ENCODE measurements at places on chromosomes 11 and 22.
A peak's percentile ranks its signal among the peaks of the same experiment; 100 is the strongest.

GRCh38 chr11:72413914-72414628 lies 20.3 kb downstream of the CLPB start:
- DNase-seq: peak; percentile 81

- DNase-seq: no peak
Measured at GRCh38 chr11:10327254-10327653, 22.4 kb downstream of the ADM start.

DNA sequence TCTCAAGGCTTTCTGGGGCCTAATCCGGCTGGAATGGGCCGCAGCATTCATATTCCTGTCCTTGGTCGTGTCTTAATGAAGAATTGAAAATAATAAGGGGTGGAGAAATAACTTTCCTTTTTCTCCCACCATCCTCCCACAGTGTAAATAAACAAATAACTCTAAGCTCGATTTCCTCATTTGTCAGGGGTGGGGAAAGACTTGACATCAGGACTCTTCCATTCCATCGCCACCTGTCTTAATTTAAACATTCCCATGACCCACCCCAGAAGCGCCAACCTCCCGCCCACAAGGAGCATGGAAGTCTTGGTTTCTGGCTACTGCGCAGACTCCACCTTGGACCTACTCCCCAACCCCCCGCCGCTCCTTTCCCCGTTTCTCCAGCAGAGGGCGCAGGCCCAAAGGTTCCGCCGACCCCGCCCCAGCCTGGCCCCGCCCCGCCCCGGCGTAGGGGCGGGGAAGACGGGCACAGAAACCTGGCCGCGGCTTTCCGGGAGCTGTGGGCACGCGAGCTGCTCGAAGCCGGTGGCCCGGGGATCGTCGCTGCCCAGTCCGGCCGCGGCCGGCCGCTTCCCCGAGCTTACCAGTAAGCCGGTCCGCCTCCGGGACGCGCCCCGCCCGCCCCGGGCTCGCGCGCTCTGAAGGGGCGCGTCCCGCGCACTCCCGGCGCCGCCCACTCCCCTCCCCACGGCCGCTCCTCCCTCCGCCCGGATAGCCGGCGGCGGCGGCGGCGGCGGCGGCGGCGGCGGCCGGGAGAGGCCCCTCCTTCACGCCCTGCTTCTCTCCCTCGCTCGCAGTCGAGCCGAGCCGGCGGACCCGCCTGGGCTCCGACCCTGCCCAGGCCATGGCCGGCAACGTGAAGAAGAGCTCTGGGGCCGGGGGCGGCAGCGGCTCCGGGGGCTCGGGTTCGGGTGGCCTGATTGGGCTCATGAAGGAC lies at the start of gene CBL:
TSS of gene CBL (plus strand) at position 766 of the 937 bp plus-strand sequence. CDS start at position 845, 79 bp downstream.
- peak; percentile 89 for DNase-seq

DNA sequence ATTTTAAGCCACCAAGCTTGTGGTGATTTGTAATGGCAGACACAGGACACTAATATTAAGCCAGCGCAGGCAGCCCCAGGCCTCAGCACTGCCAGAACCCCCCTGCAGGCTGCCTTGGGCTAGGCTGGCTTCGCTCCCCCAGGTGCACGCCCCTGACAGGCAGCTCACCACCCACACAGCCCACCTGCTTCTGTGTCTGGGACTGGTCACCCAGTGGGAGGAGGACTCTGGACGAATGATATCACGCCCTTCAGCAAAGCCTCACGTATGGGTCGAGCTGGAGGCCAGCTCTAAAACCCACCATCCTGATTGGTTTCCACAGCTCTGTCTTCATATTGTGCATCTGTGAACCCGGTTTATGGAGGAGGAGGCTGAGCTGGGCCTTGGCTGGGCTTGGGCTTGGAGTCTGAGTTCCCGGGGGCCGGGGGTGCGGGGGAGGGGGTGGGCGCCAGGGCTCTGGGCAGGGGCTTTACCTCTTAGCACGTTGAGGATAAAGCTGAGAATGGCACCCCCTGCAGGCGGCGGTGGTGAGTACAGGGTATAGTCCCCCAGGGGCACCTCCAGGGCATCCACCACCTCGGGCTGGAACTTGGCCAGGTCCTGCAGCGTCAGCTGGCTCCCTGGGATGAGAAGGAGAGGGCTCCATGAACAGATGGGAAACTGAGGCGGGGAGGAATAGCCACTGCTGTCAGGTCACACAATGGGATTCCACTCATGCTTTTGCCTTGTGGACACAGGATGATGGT lies 13.8 kb downstream of the GGT5 start:
- peak; percentile 40 for DNase-seq

- no peak for DNase-seq
Measured at GRCh38 chr11:68546555-68546954, 86.0 kb downstream of the PPP6R3 start.

- no peak for DNase-seq
Measured at GRCh38 chr11:19392847-19393518, 152.2 kb upstream of the E2F8 start.

GRCh38 chr11:112294688-112295340 lies 34.2 kb upstream of the PLET1 start:
- no peak for DNase-seq

GRCh38 chr11:28679795-28680468 lies 571.7 kb downstream of the METTL15 start:
- DNase-seq: no peak

- DNase-seq: no peak
Measured at GRCh38 chr22:22698263-22698750, 53.9 kb downstream of the GGTLC2 start.

GRCh38 chr11:93005239-93005638 lies 35.8 kb downstream of the MTNR1B start:
- DNase-seq: no peak

DNA sequence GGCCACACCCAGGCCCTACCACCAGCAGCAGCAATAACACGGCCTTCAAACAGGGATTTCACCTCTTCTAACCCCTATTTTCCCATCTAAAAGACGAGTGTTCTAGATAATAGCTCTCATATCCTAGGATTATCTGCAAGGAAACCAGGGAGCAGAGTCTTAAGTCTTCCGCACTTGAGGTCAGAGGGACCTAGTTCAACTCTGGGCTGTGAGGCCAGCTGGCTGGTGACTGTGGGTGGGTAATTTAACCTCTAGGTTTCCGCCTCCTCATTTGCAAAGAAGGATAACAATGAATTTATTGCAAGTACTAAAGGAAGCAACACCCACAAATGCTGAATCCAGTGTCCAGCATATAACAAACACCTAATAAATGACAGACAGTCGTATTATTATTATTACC lies 70.1 kb downstream of the LARGE1 start:
- no peak for DNase-seq

GRCh38 chr11:67494371-67495233 lies 10.6 kb downstream of the PITPNM1 start:
- no peak for DNase-seq

DNA sequence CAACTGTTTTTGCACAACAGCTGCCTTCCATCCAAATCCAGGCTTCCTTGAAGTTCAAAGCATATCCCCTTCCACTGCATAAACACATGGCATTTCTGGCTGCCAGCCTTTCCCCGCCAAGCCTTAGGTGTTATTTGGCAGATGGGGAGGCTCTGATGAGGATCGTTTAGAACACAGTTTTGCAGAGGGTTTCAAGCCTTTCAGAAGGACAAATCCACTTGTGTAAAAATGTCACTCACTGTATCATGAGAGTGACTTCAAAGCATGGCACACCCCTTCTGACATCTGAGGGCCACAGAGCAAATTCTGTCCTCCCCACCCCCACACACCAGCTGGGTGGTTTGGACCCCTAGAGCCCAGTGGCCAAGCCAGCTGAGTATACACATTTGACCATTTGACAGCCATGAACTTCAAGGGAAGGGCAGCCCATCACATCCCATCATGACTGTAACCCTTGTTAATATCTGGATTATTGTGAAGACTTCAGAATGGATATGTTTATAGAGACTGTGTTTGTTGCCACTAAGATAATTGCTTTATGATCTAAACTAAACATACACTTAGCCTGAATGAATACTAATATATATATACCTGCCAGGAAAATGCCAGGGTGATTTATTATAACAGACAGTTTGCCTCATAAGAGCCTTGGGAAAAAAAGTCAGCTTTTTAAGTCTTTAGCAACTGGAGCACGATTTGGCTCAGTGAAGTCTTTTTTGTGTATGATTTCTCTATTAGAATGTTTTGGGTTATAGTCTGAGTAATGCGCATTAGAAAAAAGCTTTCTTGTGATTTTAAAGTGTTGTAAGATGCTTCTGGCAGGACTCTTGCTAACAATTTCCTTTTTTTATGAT lies 31.9 kb downstream of the FBLN1 start:
- DNase-seq: no peak

GRCh38 chr11:79458709-79459108 lies 17.9 kb upstream of the TENM4 start:
- DNase-seq: peak; percentile 76

GRCh38 chr22:24432059-24432853 lies 4.9 kb downstream of the ADORA2A start:
- no peak for DNase-seq

DNA sequence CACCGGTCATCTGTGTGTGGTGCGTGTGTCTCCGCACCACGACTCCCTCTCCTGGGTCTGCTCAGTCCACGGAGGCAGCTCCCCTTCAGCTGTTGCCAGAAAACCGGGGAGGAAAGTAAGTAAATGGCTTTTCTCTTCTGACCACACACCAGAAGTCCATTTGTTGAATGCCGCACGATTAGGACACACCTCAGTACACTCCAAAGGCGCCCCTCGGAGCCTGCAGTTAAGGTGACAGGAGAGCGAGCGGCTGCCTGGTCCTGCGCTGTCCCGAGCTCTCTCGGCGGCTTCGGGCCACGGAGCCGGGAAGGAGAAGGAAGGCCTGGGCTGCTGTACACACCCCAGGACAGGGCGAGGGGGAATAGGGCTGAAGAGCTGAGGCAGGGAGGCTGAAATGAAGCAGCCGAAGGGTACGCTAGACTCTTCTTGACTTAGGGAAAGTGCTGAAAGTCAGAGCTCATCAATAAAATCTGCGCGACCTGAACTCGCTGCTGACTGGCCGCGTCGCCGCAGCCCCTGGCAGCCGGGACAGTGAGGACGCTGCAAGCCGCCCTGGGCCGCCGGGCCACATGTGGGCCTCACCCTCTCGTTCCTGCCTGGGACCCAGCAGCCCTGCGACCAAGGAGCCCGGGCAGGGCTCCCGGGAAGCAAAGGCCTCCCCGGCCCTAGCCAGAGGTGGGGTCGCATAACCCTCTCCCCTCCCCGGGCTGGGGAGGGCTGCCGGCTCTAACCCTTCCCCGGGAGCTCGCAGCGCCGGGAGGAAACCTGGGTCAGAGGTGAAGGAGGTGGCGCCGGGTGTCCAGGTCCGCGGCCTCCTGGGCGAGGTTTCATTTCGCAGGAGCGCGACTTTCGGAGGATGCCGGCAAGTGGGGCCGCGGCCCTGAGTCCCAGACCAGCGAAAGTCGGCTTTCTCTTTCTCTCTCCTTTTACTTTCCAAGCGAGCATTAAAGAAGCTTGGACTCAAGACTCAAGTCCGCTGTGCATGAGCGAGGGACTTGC lies 1.6 kb upstream of the PAX6 start:
- DNase-seq: peak; percentile 42

DNA sequence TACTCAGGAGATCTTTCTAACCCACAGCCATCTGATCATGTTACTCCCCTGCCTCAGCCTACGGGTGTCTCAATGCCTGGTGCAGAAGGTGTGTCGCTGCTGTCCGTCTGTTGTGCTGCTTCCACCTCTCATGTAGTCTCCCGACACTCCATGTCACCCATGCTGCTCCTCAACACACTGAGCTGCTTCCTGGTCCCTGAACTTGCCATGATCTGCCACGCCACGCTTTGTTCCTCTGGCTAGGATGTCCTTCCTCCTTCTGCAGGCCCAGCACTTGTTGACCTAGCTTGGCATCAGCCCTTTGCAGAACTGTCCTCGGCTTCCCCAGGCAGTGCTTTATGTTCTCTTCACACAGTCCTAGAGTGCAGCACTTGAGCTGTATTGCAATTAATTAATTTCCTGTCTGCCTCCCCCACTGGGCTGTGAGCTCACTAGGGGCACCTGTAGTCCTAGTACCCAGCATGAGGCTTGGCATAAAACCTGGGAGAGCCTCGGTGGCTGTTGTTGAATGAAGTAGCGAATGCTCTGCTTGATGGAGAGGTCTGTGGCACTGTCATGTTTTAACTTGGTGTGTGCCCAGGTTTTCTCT lies 9.5 kb downstream of the GTPBP1 start:
- DNase-seq: no peak

- DNase-seq: no peak
Measured at GRCh38 chr11:126819194-126819593, 181.4 kb downstream of the KIRREL3 start.

DNA sequence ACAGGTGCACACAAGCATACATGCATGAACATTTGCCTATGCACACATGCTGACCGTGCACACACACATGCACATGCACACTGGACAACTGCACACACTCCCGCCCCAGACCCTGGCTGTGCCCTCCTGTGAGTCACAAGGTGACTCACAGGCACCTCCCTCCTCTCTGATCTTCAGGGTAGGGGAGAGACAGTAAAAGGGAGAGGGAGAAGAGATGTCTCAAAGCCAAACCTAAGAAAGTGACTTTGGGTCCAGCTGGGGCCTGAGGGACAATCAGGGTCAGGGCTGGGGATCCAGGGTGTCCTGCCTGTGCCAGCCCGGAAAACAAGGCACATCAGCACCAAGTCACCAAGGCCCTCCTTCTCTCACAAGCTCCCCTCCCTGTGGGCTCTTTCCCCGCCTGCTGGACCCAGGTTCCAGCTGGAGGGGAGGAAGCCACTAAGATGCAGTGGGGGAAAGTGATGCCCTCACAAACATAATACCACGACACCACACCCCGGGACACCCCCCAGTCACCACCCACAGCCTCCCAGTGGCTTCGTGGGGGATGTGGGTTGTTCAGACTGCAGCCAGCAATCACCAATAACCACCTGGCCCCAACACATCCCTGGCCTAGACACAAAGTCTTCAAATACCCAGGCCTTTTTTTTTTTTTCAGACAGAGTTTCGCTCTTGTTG lies 39.3 kb downstream of the PDGFB start:
- no peak for DNase-seq

GRCh38 chr11:46330154-46330553 lies 17.1 kb upstream of the DGKZ start:
- no peak for DNase-seq

DNA sequence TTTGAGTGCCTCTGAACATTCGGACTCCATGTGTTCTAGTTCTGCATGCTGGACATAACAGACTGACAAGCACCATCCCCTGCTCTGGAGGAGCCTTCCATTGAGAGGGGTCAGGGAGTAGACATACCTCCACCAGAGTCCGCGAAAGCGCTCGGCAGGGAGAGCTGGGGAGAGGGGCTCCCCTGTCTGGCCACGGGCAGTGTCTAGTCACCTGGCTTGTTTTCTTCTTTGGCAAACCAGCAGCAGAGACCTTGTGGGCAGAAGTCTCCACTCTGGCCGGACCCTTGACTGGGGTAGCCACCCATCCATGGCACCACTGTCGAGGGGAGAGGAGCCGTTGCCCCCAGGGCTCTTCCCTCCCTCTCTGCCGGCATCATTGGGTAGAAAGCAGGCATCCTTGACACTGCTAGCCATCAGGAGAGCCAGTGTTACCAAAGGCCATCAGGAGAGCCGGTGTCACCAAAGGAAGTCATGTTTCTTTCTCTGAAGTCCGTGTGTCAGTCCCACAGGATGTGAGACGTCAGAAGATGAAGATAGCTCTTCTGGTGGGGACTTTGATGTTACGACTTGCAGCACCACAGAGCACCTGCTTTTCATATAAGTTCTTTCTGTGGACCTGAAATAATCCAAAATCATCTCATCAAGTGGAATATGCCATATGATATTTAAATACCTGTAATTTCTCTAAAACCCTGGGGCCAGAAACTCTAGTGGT lies 305.6 kb downstream of the TBC1D22A start:
- no peak for DNase-seq
